ENCODE measurements at places on chromosomes 5 and 9. TPM values are rescaled to one million over a fixed set of nuclear protein-coding genes. Genes with fewer than 3 reads are reported as not detected.

ENTREP1 gene
- under 0.01 TPM for total RNA-seq

SPAAR gene
- total RNA-seq = not detected

PCDHGA2 gene
- 6.6 TPM for total RNA-seq

CATSPER3 gene
- 0.17 TPM for total RNA-seq

CDKN2A gene
- 39.5 TPM for total RNA-seq

PCDHA3 gene
- 0.17 TPM for total RNA-seq

HSD17B3 gene
- under 0.01 TPM for total RNA-seq

NCS1 gene
- total RNA-seq = 76.4 TPM

PCDH12 gene
- total RNA-seq = 0.15 TPM

ARID3C gene
- total RNA-seq = not detected

NOL6 gene
- 28.3 TPM for total RNA-seq

PPP3R2 gene
- total RNA-seq = not detected

CTNND2 gene
- not detected for total RNA-seq

RNF183 gene
- total RNA-seq = not detected

IFNA10 gene
- not detected for total RNA-seq

PCDHA8 gene
- 0.15 TPM for total RNA-seq

LCP2 gene
- total RNA-seq = not detected

MARCHF11 gene
- not detected for total RNA-seq

ANXA2R gene
- total RNA-seq = 1.7 TPM

BARHL1 gene
- not detected for total RNA-seq

PHAX gene
- total RNA-seq = 61.5 TPM

FCN2 gene
- not detected for total RNA-seq

GHR gene
- total RNA-seq = 3.5 TPM

PRDM9 gene
- not detected for total RNA-seq
